ENCODE measurements at places on chromosomes 6 and 20.

GRCh38 chr6:110298411-110298810, 59.7 kb downstream of the METTL24 start:
- no peak for DNase-seq

- DNase-seq = no peak
These were observed 21.2 kb upstream of the BHLHE23 start for GRCh38 chr20:63027922-63028389.

GRCh38 chr6:108176281-108177089, 10.7 kb downstream of the NR2E1 start:
- DNase-seq = no peak

GRCh38 chr6:56046576-56046975, 171.2 kb upstream of the BMP5 start:
- DNase-seq = no peak

GRCh38 chr6:37822851-37823682, 3.5 kb downstream of the ZFAND3 start:
- DNase-seq = no peak

DNA sequence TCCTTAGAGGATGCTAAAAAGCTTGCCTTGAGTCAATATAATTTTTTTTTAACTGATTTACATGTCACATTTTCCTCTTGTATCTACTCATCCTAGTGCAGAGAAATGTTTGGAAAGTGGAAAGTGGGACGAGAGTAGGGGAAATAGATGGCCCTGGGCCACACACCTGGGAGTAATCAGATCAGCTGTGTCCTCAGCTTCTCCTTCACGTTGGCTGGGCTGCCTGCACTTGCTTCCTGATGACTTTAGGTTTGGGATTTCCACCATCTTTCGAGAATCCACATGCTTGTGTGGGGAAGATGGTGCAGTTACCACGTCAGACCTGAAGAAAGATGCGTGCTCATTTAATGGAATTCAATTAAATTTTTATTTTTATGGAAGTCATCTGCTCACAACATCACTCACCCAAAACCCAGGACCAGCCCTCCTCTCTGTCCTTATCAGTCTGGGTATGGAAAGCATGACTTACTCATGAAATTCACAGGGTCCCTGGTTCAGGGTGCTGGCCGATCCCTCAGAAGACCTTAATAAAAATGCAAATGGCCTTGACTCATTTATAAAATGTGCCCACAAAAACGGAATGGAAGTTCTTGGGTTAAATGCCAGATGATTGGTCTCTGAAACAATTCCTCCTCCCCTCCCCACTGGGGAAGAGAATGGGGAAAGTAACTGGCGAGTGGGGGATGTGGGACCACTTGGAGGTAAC, 74.5 kb upstream of the TIAM2 start:
- no peak for DNase-seq

DNA sequence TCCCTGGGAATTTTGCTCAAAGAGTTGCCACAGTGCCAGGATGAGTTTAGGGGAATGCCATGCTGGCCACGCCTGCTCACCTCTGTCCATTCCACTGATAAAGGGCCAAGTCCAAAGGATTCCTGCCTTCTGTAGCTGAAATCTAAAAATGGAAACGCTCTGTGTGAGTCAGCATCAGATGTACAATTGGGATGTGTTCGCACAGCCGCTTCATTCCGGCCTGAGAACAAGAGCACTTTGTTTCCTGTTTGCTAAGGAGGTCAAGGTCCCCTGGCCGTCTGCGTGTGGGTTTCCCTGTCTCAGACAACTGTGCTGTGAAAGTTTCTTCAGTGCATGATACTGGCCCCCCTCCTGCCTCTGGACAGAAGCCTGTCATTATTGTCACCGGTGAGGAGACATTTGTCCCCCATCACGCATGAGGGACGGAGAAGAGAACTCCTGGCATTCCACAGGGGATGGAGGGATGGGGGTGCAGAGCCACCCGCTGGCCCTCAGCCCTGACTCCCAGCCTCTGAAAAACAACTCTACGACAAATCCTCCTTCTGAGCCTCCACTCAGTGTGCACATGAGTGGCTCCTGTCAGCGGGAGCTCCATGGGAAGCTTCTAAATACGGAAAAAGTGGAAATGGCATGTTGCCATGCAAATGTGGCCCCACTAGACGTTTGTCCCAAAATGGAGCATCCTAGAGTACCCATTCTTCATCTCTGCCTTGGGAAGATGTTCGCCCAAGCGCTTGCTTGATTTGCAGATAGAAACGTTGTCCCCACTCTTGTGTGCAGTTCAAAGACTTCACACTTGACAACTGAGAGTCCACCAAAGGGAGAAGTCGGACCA, 143.5 kb upstream of the AFDN start:
- DNase-seq = no peak

Data from stimulated activated CD8-positive, alpha-beta memory T cell treated with anti-CD3 and anti-CD28 coated beads, Interleukin-15, amount 100 ng/mL, for 48 hours (primary cell).